Urinary bladder (tissue), 4 donors: ENCODE measurements at places on chromosomes 2 and 18. TPM values are rescaled to one million over a fixed set of nuclear protein-coding genes. Genes with fewer than 3 reads are reported as not detected.

KIDINS220 gene
- total RNA-seq: 157 TPM

ZNF519 gene
- total RNA-seq: 34.7 TPM

NOSTRIN gene
- total RNA-seq: 30.9 TPM

DNA sequence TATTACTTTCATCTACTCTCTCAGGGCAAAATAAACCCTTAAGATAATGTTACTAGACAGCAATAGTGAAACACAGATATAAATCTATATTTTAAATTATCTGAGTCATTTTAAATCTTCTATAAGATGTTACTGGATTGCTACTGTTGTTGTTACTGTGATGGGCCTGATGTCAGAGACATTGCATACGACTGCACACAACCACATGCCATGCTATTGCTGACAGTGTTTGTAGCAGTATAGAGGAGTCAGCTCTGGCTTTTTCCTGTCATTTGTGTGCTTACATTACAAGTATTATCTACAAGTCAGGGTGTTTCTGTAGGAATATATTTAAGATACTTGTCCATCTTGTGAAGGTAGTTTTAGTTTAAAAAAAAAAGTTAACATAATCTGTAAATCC lies 63.9 kb downstream of the CCDC148 start:
- no peak for DNase-seq

DNA sequence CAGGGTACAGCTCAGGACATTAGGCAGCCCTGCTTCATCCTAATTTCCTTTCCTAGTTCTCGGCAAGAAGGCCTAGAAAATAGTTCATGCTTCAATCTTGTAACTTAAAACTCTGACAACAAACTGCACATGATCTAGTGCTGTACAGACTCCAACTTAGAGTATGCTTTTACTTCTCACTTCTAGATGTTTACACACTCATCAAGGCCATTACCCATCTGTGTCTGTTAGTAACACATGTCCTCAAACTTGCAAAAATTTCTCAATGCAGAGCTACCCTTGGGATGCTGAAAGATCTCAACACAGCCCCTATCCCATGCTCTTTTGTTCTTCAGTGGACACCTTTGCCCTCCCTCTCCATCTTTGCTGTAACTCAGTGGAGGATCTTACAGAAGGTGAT lies 252.0 kb downstream of the OSR1 start:
- no peak for DNase-seq
